Activated T-cell treated with anti-CD3 and anti-CD28 coated beads, Interleukin-2, amount 50 U/mL, for 72 hours (primary cell): ENCODE measurements at places on chromosomes 4 and X. TPM values are rescaled to one million over a fixed set of nuclear protein-coding genes. Genes with fewer than 3 reads are reported as not detected.
A peak's percentile ranks its signal among the peaks of the same experiment; 100 is the strongest.

RPL39 gene
- total RNA-seq: 2,946 TPM

GRCh38 chr4:145293658-145294057 lies 113.3 kb upstream of the OTUD4 start:
- DNase-seq: no peak
- no peaks in the 10 kb centered on the region for H3K36me3 ChIP-seq
- peaks cover 37% of the 10 kb centered on the region for H3K27me3 ChIP-seq
- no peaks in the 10 kb centered on the region for H3K4me1 ChIP-seq
- no peak overlapping the region for H3K4me3 ChIP-seq

DNA sequence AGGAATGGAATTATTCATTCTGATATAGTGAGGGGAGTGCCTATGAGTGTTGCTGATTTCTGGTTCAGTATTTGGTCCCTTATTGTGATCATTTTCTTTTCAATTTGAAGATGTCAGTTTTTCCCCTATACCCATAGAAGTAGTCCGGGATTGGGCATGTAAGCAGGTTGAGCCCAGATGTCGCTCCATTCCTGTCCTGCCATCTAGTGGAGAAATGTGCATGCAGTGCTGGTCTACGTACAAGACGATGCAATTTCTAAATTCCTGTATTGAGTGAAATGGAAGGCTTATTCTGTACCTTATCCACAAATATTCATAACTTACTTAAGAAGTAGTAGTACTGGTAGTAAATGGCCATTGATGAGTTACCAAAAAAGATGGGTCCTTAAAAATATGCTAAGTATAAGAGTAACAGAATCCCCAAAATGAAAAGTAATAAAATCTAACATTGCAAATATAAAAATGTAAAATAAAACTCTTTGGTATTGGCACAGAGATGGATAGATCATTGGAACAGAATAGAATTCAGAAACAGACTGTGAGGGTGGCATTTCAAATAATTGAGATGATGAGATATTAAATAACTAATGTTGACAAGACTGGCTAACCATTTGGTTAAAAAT lies 60.9 kb downstream of the UGT8 start:
- DNase-seq: peak; percentile 24
- H3K4me1 ChIP-seq: peaks cover 6% of the 10 kb centered on the region

DNA sequence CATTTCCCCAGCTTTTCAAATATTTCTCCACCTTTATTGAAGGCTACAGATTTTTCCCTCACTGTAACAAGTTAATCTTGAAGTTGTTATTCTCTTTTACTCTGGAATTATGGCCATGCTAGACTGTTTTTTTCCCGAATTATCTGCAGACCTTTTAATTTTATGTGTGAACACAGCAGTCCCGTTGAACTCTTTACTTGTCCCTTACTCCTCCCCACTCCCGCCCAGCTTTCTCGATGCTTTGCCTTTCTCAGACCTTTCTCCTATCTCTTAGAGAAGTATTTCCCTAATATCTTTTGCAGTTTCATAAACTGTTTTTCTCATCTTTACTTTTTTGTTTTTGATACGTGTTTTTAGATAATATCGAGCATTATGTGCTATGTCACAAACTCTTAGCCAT lies 776 bp downstream of the CEP44 start:
- H3K27ac ChIP-seq: peak overlapping the region; percentile 98
- peaks cover 57% of the 10 kb centered on the region for H3K4me1 ChIP-seq
- H3K4me3 ChIP-seq: peak overlapping the region; percentile 99

DNA sequence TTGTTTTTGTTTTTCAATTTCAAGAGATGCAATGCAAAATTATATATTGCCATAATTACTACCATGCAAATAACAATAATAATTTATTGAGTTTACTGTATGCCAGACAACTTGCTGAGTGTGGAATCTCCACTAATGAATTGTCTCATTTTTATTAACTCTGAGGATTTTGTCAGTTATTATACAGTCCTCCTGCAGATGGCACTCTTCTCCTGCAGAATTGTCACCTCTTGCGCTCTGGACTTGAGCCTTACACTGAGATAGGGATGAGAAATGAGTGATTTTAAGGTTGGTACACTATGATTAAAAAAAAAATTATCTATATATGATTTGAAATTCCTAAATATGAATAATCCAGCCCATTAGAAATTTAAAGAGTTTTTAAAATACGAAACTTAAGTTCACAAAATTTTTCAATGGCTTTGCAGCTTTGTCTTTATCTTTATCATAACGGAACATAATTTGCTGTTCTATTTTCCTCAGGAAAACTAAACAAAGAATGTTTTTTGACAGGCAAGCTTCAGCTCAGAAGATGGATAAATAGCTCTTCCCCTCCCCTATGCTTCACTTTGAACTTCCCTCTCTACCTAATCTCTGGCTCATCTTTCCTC lies 12.7 kb upstream of the PAQR3 start:
- H3K27me3 ChIP-seq: peaks cover 45% of the 10 kb centered on the region
- H3K4me1 ChIP-seq: peaks cover 7% of the 10 kb centered on the region
- no peaks in the 10 kb centered on the region for H3K36me3 ChIP-seq

GRCh38 chr4:18749391-18749790 lies 727.8 kb upstream of the LCORL start:
- H3K4me1 ChIP-seq: no peaks in the 10 kb centered on the region
- no peak overlapping the region for H3K27ac ChIP-seq
- H3K27me3 ChIP-seq: no peaks in the 10 kb centered on the region

GRCh38 chrX:147403040-147403439 lies 508.7 kb upstream of the FMR1 start:
- no peaks in the 10 kb centered on the region for H3K4me1 ChIP-seq
- no peak overlapping the region for H3K27ac ChIP-seq
- no peak for DNase-seq
- H3K27me3 ChIP-seq: no peaks in the 10 kb centered on the region
- H3K4me3 ChIP-seq: no peak overlapping the region
- H3K36me3 ChIP-seq: no peaks in the 10 kb centered on the region
